ENCODE measurements at places on chromosomes 11 and 22.

GRCh38 chr11:46383404-46383758, 1.9 kb downstream of the MDK start:
- no peak for DNase-seq

DNA sequence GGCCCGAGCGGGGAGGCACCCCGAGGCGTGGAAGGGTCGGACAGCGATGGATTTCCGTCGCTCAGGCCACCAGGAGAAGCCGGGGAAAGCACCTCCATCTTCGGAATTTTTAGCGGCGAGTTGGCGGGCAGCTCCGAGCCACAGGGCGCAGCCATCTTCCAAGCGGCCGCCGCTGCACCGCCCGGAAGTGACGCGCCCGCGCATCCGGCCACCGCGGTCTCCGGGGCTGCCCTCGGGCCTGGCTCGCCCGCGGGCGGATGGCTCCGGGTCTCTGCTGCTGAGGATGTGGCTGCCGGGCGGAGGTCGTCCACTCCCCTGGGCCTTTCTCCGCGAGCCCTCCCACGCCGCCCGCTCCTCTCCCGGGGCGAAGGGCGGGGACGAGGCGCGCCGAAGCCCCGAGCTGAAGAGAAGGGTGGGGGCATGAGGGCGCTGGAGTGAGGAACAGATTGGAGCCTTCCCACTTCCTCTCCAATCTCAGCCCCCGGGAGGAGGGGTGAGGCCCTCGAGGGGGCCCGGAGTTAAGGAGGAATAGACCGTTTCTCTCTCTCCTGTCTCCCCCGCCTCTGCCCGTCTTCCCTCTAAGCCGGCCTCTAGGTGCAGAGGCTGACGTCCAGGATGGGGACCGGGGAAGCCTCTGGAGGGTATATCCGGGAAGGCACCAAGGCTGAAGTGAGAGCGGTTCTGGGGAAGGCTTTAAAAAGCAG, at the start of gene MSANTD2:
Gene MSANTD2 (minus strand): TSS at position 181 of the 704 bp plus-strand sequence. CDS start 26 bp downstream, at position 155.
- DNase-seq: no peak

GRCh38 chr11:102915044-102915375, 40.2 kb upstream of the MMP12 start:
- DNase-seq: no peak

DNA sequence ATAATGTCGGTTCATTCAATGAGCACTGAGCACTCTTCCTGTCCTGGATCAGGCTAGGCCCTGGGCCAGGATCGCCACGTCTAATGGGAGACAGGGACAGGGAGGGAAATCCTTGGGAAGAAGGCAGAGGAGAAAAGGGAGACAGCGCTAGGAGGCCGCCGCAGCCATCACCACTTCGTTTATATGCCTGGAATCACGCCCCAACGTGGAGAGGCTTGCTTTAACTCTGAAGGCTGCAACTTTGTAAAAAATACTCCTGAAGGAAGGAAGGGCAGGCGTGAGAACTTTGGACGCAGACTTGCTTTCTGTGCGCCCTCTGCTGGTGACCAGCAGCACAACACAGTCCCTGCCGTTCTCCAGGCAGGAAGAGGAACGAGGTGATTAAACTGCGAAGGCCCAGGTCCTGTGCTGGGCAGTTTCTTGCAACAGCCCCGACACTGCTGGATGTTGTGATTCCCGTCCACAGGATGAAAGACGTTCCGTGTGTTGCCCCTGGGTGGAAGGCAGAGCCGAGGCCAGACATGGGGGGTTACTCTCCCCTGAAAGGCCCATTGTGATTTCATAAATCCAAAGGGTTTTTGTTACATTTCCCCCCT, 22.1 kb downstream of the RIBC2 start:
- no peak for DNase-seq

GRCh38 chr22:21803811-21804249, 63.6 kb downstream of the MAPK1 start:
- no peak for DNase-seq

- DNase-seq: no peak
Measured at GRCh38 chr11:110355011-110355744, 58.8 kb upstream of the RDX start.

DNA sequence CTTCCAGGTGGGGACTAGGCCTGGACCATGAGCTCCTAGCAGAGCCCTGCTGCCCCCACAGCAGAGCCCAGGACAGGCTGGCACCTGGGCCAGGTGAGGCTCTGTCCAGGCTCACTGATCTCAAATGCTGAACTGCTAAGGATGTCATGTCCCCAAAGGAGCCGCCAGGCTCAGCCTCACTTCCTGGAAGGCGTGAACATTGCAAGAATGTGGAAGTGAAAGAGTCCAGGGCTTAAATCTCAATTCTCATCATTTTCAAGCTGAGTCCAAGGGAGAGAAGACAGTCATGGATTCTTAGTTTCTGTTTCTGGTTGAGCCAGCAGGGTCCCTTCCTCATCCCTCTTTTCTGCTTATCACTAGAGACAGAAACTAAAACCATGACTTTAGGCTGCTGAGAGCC, 5.0 kb downstream of the ASCL2 start:
- no peak for DNase-seq

GRCh38 chr22:44847380-44847779, 95.0 kb downstream of the ARHGAP8 start:
- DNase-seq: no peak

DNA sequence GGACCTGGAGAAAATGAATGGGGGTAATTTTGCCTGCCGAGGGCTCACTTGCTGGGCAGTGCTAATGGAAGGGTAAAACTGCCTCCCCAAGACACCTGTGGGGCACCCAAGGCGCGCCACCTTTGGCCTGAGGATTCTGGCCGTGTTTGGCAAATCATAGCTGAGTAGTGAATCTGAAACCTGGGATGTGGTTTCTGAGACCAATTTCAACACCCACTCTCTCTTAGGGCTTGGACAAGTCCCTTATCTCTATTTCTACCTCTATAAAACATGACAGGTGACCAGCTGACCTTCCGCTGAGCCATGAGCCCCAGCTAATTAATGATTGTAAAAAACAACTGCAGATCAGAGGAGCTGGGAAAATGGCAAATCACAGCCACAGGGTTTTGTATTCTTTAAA, 1.5 kb upstream of the PACSIN3 start:
- DNase-seq: no peak

GRCh38 chr11:69943066-69943465, 123.8 kb upstream of the FGF3 start:
- no peak for DNase-seq
